Liver (tissue), 10 donors: ENCODE measurements at places on chromosomes 13 and 19. TPM values are rescaled to one million over a fixed set of nuclear protein-coding genes. Genes with fewer than 3 reads are reported as not detected.

The DENND1C gene
- total RNA-seq: 1.4 TPM

The WDR88 gene
- 0.08 TPM for total RNA-seq

The FBL gene
- 36.1 TPM for total RNA-seq

The CPB2 gene
- total RNA-seq: 175 TPM

GRCh38 chr13:102980331-102980982, 85.8 kb downstream of the SLC10A2 start:
- DNase-seq: no peak

DNA sequence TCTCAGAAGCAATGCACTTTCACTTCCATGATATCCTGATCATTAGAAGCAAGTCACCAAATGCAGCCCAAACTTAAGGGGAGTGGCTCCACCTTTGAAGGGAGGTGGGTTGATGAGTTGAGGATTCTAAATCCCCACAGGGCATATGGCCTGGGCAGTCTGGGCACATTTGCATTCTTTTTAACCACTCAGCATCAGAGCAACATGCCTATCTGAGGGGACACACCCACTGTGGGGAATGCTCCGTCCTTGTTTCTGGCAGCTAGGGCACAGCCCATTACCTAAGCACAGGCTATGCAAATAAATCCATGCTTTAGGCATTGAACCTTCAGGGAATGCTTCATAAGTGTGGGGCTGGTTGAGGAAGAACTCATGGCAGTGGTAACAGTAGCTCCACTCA, 12.3 kb upstream of the SACS start:
- DNase-seq: no peak

DNA sequence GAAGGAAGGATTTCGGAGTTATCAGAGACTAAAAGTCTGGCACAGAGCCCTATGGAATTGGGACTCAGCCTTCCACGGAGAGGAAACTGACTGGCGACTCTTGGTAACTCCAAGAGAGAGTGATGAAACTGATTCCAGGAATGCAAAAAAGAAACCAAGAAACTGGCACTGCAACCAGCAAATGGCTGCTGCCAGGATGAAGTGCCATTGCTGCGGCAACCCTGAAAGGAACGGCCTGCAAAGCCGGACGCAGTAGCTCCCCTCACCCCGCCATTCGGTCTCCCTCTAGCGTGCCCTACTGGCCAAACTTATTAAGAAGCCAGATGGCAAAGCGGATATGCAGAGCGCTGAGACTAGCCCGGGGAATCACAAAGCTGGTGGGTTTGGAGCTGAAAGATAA, 236.0 kb downstream of the PCDH9 start:
- peak; percentile 57 for DNase-seq

GRCh38 chr19:38006361-38007045, 99.5 kb downstream of the SIPA1L3 start:
- no peak for DNase-seq

DNA sequence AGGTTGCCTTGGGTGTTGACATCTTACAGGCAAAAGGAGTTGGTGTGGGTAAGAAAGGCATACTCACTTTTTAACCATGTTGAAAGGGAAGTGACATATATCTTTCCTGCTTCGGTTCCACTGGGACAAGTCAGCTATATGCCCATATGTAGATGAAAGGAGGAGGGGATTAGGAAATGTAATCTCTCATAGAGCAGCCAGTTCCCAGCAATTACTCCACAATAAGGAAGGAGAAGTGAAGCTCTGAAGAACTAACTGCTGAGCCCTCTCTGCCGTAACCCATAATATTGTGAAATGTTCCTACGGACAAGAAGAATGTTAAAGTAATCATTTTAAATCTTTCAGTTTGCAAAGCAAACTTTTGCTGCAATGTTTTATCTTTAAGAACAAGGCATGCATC, 82.2 kb downstream of the EDNRB start:
- no peak for DNase-seq

- no peak for DNase-seq
These were observed 1063.5 kb upstream of the PCDH9 start for GRCh38 chr13:68293631-68294030.

- no peak for DNase-seq
These were observed 45.8 kb downstream of the RFX2 start for GRCh38 chr19:6064336-6065073.

DNA sequence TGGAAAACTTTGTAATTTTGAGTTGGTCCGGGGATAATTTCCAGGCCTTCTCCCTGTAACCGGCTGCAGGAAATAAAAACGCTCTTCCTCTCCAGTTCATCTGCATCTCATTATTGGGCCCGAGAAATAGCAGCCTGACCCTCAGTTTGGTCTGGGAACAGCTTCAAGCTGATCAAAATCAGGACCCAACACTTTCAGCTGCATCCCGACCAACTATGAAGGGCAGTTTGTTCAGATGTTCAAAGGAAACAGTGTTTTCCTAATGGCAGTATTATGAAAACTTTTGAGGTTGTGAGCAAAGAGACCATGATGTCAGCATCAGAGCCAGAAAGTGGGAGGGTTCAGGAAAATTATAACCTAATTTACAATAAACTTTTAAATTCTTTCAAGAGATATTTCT, 35.7 kb downstream of the STK24 start:
- DNase-seq: no peak

GRCh38 chr19:2240881-2241760, 4.5 kb downstream of the SF3A2 start:
- DNase-seq: no peak
